NCI-H2081 treated with DMSO at 0.1 percent for 48 hours (cell line): ENCODE measurements at places on chromosomes 7 and 10.

DNA sequence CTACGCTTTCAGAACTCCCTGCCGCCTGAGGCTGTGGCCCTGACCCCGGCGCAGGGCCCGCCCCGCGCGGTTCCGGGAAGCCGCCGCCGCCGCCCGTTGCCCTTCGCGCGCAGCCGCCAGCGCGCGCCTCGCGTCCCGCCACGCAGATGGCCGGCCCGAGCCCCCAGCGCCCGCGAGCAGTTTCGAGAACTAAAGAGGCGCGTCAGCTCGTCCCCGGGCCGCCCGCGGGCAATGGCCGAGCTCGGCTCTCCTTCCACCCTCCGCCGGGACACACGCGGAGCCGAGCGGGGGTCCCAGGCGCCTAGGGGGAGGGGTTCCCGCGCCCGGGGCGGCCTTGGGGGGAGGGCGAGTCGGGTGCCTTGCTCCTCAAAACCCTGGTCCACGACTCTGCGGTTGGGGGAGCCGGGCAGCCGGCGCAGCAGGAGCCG is 1.8 kb downstream of the HNRNPF start:
- no peak for DNase-seq

DNA sequence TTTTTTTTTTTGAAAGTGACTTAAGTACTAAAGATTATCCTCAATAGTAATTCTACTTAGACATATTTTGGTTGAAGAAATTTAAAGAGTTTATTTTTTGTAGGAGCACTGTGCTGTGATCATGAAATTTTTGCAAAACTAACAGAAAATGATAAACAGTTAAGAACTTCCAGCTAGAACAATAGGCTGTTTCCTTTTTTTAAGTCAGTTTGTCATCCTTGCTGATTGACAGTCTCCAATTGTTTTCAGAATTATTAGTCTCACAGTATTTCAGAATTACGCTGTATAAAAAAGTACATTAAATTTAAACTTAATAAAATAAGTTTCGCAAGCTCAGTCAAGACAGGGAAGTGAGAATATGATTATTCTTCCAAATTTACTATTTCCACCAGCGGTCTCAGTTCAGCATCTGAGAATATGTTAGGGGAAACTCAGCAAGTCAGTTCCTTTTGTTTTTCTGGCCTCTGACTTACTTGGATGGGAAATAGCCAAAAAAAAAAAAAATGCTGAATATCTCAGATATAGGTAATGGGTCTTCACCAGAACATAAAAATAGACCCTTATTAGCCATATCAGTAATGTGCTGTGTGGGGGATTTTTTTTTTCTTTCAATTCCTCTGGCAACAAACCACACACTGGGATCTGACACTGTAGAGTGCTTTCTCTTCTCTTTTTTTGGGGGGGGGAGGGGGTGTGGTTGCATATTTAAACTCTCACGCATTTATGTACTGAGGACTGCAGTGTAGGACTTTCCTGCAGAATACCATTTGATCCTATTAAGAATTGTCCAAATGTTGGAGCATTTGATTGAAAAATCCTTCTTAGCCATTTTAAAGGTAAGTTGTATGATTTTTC is at the start of gene CD36:
Gene CD36, plus strand, starts transcription at position 732 of the 855 bp plus-strand sequence. CDS start 8,099 bp downstream, outside the sequence.
- DNase-seq, result no peak

DNA sequence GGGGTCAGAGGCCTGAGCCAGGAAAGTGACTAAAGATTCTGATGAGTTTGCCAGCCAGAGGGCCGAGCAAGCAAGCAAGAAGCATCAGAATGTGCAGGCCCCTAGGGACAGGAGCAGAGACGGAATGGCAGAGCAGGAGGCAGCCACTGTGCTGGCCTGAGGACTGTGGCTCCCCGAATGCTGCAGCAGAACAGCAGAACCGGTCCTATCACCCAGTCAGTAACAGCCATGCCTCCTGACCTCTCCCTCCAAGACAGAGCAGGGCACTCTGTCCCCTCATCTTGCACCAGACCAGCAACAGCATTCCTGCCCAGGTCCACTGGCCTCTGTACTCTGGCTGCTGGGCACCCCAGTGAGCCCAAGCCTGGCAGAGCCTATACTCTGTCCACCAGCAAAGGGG is 85.9 kb downstream of the ARHGAP22 start:
- no peak for DNase-seq

GRCh38 chr10:4382811-4383210 is 443.2 kb upstream of the AKR1E2 start:
- no peak for DNase-seq

GRCh38 chr10:70376436-70377378 is 5.7 kb downstream of the LRRC20 start:
- no peak for DNase-seq

DNA sequence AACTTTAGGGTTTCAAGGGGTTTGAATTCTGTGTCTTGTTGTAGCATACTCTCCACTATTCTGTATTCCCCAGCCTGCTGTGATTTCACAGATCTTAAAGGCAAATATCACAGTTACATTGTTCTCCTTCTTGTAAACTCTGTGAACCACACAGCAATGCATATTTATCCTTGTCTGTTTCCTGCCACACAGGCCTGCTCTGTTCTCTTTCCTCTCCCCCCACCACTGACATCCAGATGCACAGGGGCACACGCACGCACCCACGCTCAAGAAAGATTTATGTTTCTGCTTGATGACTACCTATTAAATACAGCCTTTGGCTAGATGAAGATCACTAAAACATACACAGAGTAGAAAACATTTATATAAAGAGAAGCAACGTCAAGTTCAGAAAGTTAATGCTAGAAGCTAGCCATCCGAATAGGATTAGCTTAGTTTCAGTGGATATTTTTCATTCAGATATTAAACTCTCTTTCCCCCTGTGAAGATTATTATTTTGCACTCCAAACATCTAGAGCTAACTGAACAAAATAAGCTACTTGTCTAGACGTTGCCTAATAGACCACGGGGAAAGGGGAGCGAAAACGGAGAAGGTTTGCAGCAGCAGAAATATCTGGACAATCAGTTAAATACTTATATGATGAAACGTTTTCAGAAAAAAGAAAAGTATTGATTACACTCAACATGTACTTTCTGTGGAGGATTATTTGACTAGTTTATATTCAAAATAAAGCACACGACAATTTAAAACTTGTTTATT is 193.1 kb upstream of the SEMA3C start:
- no peak for DNase-seq
